ENCODE measurements at places on chromosomes 5 and 9.

- no peak overlapping the region for H3K27ac ChIP-seq
- DNase-seq, result no peak
- no peak overlapping the region for H3K4me3 ChIP-seq
- H3K4me1 ChIP-seq, result peaks cover 4% of the 10 kb centered on the region
- no peaks in the 10 kb centered on the region for H3K27me3 ChIP-seq
- H3K36me3 ChIP-seq, result no peaks in the 10 kb centered on the region
Observed at GRCh38 chr5:54844905-54845566, 140.4 kb downstream of the ESM1 start.

- H3K4me3 ChIP-seq, result peak overlapping the region; percentile 15
- peaks cover 89% of the 10 kb centered on the region for H3K4me1 ChIP-seq
- DNase-seq, result no peak
Observed at GRCh38 chr5:157280927-157281326, 15.0 kb downstream of the CYFIP2 start.

- no peak for DNase-seq
- no peaks in the 10 kb centered on the region for H3K4me1 ChIP-seq
- H3K4me3 ChIP-seq, result no peak overlapping the region
- no peaks in the 10 kb centered on the region for H3K27me3 ChIP-seq
- H3K36me3 ChIP-seq, result no peaks in the 10 kb centered on the region
Observed at GRCh38 chr5:19001054-19001453, 986.9 kb downstream of the CDH18 start.

DNA sequence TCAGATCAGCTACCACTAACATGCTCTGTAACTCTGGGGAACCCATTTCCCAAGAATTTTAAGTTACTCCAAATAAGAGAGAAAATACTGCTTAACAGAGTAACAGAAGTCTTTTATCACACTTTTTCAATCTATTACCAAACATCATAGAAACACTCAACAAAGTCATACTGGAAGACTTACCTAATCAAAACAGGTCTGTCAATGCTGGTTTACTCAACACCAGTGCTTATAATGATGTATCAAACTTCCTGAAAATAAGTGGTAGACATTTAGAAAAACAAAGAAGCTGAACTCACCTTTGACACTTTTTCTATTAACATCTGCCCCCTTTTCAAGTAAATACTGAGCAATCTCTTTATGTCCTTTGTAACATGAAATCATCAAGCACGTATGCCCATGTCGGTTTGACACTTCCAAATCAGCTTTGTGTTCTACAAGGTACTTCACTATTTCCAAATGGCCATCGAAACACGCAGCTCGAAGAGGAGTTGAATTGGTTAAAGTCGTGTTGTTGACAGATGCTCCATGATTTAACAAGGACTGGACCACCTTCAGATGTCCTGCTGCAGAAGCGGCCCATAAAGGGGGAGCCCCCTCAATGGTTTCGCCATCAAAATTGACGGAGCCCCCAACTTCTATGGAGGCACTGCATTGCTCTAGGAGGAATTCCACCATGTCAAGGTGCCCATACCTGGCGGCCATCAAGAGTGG is 1.8 kb downstream of the FEM1C start:
- H3K4me1 ChIP-seq, result peaks cover 62% of the 10 kb centered on the region
- H3K27ac ChIP-seq, result no peak overlapping the region
- H3K4me3 ChIP-seq, result peak overlapping the region; percentile 74
- H3K27me3 ChIP-seq, result no peaks in the 10 kb centered on the region

DNA sequence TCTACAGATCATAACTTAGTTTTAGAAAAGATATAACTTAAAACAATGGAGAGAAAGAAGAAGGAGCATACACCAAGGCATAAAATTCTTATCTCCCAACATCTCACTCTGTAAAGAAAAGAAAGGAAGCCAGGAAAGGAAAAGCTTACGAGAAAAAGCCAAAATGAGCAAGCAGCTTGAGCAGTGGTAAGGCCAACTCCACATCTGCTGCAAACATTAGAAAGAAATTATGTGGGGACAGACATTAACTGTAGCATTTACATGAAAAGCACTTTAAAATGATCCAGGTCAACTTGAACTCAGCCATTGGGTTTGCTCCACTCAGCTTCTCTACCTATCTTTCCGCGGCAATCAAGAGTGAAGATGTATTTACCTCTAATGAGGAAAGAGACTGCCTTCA is 176.9 kb downstream of the BNC2 start:
- H3K27ac ChIP-seq, result no peak overlapping the region
- no peaks in the 10 kb centered on the region for H3K27me3 ChIP-seq
- no peaks in the 10 kb centered on the region for H3K36me3 ChIP-seq
- H3K4me1 ChIP-seq, result no peaks in the 10 kb centered on the region
